ENCODE measurements at places on chromosomes 1 and 21.

DNA sequence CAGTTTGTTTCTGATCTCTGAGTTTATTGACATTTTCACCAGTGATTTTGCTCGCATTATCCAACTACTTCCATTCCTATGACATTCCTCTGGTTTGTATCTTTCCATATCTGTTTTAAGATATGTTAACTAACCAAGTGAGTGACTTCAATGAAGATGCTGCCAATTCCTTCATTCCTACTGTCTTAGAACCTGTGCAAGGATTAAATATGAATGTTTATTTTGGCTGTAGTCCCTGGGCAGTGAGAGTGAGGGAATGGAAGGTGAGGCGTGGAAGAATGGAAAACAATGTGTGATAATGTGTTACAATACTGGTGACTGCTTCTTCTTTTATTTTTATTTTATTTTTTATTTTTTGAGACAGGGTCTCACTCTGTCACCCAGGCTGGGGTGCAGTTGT lies 183.0 kb downstream of the SDCCAG8 start:
- no peak for DNase-seq

- no peak for DNase-seq
Observed at GRCh38 chr1:202283379-202283844, 58.3 kb downstream of the UBE2T start.

DNA sequence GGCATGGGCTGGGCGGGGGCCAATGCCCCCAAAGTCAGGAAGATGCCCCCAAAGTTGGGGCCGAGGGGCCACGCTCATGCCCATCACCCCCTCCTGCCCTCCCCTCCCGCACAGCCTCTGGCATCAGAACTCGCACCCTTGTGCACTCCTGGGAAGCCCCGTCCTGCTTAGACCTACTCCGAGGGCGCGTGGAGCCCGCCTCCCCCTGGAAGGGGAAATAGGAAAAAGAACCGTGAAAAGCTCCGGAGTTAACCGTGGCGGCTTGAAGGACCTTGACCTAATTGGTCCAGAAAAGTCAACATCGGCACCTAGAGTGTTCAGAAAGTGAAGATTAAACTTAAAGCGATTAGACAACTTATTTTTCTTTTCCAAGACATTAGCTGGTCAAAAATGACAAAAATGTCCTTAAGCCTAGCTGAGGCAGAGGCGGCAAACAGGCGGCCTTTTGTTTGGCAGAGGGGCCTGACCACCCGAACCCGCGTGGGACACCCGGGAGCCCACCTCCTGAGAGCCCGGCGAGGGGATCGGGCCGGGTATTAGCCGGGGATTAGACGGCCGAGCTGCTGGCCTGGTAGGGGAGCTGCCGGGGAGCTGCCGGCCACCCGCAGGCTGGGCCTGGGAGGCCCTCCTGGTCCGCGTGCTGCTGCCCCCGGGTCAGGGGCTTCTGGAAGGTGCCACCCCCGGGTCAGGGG lies 65.5 kb downstream of the PRDM16 start:
- DNase-seq: no peak

DNA sequence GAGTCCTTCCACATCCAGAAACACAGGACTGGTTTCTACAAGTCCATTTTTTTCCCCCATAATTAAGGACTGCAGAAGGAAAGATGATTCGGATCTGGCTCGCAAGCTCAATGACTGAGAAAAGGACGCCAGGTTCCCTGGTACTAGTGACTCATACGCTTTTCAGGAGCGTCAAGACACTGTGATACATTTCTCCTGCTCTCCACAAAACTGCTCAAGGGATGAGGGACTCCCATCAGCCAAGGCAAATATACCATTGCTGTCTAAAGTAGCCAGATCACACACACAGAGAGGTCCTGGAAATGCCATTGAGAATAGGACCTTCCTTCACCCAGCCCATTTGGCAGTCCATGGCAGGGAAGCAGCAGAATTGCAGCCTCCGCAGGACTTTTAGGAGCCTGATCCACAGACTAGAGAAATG lies 253.6 kb upstream of the IRF2BP2 start:
- no peak for DNase-seq

DNA sequence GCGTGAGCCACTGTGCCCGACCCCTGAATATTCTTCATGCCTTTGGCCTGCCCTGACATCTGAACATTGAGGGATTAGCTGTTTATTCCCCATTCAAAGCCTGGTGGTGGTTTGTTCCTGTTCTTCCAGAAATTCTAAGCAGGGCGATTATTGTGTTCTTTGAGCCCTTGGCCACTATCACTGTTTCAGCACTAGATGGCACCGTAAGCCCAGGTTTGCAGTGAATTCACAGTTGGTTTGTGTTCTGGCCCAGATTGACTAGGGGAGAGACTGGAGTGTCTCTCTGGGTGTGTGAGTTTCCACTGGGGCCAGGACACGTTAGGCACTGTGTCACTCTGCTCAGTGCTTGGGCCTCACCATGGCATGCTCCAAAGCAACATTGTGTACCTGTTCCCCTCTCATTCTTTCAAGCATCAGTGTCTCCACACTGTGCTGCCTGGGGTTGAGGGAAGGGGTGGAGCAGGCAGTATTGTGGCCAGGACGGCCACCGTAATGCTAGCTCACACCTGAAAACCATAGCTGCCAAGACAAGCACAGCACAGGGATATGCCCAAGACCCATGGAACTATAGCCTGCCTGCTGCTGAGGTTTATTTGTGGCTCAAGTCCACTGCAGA lies 52.7 kb downstream of the PKN2 start:
- no peak for DNase-seq

DNA sequence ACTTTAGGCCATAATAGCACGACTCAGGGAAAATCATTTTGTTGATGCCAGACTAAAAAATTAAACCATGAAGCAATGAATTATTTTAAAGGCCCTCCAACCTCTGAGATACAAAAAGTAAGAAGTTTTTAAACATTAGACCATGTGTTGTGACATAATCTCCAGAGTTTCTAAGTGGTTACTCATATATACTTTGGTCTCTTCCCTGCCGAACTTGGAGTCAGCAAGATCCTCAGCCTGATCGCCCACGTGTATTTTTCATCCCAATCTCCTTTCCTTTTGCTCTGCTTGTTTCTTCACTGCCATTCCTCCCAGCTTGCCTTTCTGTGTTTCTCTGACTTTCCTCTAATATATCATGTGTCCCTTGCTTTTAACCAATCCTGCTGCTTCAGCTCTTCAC lies 3.8 kb downstream of the ARV1 start:
- DNase-seq: no peak
